ENCODE measurements at places on chromosomes 16 and 17.

DNA sequence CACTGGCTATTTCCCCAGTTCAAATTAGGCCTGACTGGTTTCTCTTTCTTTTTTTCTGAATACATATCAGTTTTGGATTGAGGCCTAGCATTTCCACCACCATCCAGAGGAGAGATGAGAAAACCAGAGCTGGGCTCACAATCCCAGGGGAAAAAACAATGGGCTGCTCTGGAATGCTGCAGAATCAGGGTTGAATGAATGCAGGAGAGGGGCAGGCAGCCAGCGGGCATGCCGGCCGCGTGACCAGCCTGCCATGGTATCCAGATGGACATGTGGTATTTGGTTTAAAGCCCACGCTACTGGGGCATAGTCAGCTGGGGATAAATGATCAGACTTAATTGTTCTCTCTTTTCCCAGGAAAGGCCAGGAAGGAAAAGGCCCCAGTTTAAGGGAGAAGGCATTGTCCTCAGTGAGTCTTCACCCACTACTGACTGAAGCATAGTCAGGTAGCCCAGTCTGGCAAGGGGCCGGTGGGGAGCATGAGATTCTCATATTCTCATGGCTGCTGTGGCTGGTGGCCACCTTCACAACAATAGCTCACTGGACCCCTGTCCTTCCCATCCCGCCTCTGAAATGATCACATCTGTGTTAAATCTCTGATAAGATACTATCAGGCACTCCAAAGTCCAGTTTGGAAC, 38.7 kb upstream of the RHOT1 start:
- peak; percentile 62 for DNase-seq

GRCh38 chr16:27368358-27368722, 33.6 kb upstream of the IL21R start:
- no peak for DNase-seq

DNA sequence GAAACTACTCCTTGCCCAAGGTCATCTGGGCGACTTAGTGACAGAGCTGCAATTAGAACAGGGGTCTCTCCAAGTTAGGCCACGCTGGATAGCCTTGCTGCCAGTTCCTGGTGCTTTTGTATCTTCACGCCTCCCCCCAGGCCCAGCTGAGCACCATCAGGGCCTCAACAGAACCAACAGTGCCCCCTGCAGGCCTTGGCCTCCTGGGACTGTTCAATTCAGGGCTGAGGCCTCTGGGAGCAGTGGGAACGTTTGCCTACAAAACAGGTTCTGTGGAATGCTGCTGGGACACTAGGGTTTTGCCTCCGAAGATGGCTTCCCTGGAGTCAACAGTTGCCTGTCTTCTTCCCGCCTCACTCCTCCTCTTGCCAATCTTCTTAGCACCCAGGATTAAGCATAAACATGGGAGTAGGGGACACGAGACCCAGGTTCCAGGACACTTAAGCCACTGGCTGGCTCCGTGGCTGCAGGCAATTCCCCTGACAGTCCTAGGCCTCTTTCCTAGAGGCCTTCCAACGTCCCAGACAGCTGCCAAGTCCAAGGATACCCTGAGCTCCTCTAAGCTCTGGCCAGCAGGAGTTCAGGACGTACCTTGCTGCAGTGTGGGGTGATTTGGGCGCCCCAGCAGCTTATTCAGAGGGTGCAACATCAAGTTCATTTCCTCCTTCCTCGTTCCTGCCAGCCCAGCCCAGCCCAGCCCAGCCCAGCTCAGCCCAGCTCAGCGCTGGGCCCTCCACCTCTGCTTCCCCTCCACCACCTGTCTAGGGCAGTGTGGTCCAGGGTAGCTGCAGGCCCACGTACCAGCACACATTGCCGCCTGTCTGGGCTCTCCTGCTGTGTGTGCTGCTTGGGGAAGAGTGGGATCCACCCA, 246.6 kb upstream of the RPL38 start:
- no peak for DNase-seq

- peak; percentile 60 for DNase-seq
Measured at GRCh38 chr16:88815901-88816589, 4.3 kb upstream of the APRT start.

- peak; percentile 55 for DNase-seq
Measured at GRCh38 chr17:34386697-34387550, 23.9 kb upstream of the CCL1 start.

GRCh38 chr17:45745601-45746494, 38.3 kb upstream of the CRHR1 start:
- DNase-seq: no peak

DNA sequence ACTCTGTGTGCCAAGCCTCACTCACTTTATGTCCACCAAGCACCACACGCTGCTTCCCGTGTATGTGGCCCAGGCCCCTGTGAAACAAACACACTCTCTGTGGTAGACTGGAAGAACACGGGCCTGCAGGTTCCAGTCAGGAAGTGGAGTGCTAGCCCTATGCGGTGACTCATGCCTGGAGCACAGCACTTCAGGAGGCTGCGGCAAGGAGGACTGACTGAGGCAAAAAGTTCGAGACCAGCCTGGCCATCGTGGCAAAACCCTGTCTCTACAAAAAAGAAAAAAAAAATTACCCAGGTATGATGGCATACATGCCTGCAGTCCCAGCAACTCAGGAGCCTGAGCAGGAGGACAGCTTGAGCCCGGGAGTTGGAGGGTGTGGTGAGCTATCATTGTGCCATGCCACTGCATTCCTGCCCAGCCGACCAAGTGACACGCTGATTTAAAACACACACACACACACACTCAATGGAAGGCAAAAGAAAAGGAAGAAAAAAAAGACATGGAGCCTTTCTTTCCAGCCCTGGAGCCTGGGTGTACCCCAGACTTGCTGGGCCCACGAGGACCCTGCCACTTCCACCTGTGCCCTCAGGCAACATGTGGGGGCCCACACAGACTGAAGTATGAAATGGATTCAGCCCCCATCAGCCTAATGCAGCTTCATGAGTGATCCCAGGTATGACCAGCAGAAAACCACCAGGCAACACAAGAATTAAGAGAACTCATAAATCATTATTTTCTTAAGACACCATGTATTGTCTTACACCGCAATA, 126.6 kb downstream of the ANKRD11 start:
- DNase-seq: peak; percentile 92

Measured in dermis blood vessel endothelial cell (primary cell).